ENCODE measurements at places on chromosomes 3 and 15.

DNA sequence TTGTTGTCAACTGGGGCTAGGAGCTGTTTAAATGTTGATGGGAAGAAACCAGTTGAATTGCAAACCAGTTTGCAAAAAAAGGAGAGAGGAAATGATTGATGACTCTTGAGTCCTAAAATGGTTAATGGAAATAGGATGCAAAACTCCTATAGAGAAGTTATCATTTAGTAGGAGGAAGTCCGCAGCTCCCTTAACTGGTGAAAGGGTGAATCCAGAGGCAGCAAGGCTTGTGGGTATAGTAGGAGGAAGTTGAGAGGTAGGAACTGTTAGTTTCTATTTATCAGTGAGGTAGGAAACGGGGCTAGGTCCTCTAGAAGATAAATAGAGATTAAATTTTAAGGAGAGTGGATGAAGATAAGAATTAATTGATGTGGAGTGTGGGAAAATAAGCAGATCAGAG, 15.4 kb downstream of the IREB2 start:
- DNase-seq, result no peak

GRCh38 chr15:30650012-30650929, 24.3 kb downstream of the ARHGAP11B start:
- DNase-seq, result peak; percentile 21

DNA sequence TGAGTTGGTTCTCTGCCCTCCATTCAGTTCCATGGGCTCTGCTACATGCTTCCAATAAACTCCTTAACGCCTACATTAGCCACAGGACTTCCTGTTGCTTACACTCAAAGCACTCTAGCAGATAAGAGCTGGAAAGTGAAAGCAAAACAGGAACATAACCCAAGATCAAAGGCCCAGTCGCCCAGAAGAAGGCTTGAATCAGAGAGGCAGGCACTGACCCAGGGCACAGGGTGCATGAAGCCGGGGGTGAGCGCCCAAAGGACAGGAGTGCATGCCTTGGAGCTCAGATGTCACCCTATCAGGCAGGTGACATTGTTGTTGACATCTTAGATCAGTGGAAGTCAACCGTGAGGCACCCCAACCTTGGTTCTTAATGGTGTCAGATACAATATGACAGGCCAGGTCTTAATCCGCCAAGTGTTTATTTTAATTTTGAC, 235.1 kb downstream of the UACA start:
- DNase-seq, result peak; percentile 59

- no peak for DNase-seq
Measured at GRCh38 chr3:52645549-52645948, 40.2 kb downstream of the PBRM1 start.

GRCh38 chr15:90082140-90082715, 20.0 kb downstream of the IDH2 start:
- DNase-seq, result no peak

DNA sequence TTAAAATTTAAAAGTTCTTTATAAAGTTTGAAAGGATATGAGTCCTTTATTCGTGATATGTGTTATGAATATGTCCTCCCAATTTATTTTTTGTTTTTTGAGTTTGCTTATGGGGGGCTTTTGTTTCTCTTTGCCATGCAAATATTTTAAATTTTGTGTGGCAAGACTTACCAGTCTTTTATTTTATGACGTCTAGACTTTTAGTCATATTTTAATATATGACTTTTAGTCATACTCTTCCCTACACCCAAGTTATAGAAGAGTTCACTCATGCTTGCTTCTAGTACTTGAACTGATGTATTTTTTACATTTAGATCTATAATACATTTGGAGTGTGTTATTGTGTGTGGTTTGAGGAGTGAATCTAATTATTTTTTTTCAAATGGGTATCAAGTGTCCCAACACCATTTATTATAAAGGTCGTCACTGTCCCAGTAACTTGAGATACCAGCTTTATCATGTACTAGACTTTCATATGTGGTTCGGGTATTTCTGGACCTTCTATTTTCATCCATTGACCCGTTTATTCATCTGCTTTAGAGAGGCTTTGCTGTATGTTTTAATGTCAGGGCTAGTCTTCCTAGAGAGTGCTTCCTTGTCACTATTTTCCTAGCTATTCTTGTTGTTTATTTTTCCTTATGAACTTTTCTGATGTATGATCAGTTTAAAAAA, 755 bp downstream of the PARP15 start:
- DNase-seq, result no peak

DNA sequence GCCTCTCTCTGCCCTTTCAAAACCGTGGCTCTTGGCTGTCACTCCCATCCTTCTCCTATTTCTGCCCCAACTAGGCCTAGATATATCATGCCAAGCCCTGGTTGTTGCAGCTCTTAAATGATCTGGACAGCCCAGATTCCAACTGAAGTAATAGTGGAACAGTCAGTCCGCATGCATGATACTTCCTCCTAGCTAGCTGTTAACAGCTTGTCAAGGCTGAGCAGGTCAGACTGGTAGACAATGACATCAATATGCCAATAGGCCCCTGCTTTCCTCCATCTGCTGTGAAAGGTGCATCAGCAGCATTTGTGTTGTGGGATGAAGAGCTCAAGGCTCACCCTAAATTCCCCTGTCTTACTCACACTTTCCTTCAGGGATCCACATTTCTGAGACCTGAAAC, 527.7 kb upstream of the TGFBR2 start:
- no peak for DNase-seq

DNA sequence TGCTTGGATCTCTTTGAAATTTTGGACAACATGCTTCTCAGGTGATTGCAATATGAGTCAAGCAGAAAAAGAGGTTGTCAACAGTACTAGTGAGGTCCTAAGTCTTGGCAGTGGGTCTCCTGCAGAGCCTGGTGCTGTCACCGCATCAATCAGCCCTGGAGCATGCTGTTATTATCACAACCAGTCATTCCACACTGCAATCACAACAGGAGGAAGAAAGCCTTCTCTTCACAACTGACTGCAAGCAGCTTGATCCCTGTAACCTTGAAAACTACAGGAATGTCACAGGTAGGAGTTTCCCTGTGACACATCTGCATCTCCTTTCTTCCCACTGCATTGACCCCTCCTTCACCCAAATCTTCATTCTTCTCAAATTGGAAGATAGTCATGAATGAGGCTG, 451.1 kb upstream of the ATP11B start:
- no peak for DNase-seq

DNA sequence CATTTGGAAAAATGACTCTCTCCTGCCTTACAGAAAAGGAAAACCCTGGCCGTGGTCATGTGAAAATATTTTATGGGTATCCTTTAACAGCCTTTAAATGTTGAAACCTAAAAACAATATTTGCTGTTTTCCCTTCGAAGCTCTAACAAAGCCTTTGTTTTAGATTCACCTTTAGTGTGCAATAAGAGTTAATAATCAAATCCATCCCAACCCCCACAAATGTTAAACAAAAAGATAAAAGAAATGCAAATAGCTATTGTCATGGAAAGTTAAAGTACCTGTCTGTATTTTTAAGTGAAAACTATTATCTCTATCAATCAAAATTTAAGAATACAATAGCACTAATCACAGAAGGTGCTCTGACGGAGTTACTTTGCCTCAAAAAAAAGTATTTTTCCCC, 279.3 kb downstream of the FOXP1 start:
- DNase-seq, result no peak
